ENCODE measurements at places on chromosomes 3 and 15. TPM values are rescaled to one million over a fixed set of nuclear protein-coding genes. Genes with fewer than 3 reads are reported as not detected.

PGBD4 gene
- 0.76 TPM for total RNA-seq

SPTBN5 gene
- total RNA-seq, result 0.84 TPM

CACNA2D2 gene
- 14.1 TPM for total RNA-seq

GOLGA6B gene
- not detected for total RNA-seq

UROC1 gene
- not detected for total RNA-seq

DNA sequence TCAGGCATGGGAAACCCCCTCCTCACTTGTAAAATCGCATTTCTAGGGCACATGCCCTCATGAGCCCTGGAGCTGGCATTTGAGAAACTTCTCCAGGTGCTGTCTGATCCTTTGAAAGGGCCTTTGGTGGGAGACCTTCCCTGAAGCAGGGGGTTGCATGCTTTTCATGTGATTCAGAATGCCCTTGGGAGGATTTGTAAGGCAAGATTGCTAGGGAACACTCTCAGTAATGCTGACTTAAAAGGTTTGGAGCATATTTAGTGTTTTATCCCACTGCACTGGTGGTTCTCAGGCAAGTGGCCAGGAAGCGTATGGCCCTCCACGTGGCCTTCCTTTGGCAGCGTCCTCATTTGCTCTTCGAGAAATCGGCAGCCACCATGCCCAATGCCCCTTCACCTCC, 164.1 kb downstream of the ARRDC4 start:
- no peak for DNase-seq

GRCh38 chr15:86483936-86484335, 404.3 kb downstream of the AGBL1 start:
- DNase-seq, result no peak

DNA sequence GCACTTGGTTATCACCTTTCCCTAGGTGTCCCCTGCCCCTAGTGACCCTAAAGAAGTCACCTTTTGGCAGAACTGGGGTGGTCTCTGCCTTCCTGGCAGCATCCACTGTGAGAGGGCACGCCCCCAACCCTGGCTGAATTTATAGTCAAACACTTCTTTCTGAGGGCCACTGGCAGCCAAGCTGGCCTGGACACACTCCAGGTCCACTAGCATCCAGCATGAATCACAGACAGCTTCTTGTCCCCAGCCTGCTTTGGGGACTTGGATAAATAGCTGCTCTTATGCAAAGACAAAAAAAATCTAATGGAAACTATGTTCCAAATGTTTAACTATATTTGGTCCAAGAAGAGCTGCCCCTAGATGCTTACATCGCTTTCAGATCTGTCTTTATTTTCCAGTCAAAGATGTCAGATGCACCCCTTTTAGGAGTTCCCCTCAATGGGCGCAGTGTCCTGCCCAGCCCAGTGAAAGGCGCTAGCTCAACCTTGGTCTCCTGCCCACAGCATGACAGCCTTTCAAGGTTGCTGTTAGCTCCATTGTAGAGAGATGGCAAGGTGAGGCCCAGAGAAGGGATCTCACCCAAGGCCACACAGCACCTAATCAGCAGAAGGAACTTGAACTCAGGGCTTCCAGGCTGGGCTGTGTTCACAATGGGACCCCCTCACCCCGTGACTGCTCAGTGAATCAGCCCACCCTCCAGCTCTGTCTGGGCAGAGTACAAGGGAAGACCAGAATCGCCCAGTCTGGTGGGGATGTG, 7.0 kb downstream of the RASL12 start:
- DNase-seq, result no peak

DNA sequence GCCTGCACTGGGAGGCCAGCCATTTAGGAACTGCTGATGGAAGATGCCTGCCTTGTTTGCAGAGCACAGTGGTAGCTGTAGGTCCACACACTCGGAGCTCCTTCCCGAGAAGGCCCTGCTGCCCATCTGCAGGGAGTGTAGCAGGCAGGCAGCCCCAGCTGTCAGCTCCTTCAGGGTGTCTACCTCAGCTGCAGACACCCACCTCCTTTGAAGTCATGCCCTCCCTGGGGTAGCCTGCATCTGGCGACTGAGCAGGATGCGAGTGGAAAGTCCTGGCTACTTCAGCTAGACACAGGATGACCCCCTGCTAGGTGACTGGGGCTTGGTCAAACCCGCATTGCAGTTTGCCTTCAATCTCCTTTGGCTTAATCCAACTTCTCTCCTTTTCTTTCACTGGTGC, 93.2 kb upstream of the TLE3 start:
- DNase-seq, result no peak

DNA sequence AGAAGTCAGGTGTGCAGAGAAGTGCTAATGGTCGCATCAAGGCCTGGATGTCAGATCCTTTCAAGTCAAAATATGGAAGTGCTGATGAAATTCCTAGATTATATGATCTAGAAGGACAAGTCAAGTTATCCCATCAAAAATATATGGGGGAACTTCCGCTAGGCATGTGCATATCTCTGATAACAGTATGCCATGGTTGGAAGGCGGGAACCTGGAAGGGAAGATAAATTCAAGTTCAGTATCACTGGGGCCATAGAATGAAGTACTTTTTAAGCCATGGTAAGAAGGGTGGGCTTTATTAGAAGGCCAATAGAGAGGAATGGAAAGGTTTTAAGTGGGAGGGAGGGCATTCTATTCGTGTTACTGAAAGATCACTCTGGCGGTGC, 38.3 kb downstream of the MITF start:
- no peak for DNase-seq

DNA sequence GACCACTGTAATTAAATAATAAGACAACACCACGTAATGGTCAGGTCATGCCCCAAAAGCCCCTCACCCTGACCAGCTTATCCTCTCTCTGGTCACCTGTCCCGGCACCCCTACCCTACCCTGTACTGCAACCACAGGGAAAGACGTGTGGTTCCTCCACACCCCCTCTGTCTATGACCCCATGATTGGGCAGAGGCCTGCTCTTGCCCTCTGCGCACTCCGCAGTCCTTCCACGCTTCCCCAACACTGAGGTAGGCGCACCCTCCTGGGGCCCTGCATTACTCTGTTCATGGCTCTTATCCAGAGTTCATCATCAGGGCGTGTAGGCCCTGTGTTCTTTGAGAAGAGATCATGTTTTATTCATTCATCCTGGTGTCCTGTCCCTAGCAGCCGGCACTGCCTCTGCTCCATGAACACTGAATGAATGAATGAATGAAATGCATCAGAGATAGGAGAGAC, 33.8 kb downstream of the MGLL start:
- no peak for DNase-seq

Measured in H1 (cell line).